ENCODE measurements at places on chromosomes 2 and 18.

- no peak for DNase-seq
Observed at GRCh38 chr2:239789711-239790110, 235.4 kb downstream of the NDUFA10 start.

DNA sequence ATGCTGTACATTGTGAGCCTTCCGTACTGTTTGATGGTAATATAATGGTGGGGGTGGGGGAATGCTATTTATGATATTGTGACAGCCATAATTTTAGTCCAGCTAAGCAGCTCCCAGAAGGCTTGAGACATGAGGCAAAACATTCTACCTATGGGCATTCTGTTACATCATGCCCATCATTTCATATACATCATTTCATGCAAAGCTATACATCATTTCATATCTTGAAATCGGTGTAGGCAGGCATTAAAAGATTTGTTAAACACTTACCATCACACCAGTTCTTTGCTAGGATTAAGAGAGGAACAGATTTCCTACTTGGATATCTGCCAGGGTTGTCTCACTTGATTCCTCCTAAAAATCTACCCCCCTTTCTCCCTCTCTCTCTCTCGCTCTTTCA lies 84.5 kb downstream of the COL5A2 start:
- DNase-seq = no peak

DNA sequence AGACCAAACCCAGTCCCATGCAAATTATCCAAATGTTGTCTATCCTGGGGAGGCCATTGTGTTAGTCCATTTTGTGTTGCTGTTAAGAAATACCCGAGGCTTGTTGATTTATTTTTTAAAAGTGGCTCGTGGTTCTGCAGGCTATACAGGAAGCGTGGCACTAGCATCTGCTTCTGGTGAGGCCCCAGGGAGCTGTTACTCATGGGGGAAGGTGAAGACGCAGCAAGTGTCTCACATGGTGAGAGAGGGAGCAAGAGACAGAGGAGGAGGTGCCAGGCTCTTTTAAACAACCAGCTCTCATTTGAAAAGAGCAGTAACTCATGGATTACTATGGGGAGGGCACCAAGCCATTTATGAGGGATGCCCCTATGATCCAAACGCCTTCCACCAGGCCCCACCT lies 80.3 kb upstream of the ARL4C start:
- DNase-seq = no peak

GRCh38 chr2:26785431-26786206 lies at the start of gene CENPA:
CENPA (plus strand) TSS chr2:26786056; CDS start chr2:26786197, 141 bp downstream.
- peak; percentile 98 for DNase-seq

GRCh38 chr18:35564795-35565453 lies 16.6 kb upstream of the GALNT1 start:
- no peak for DNase-seq

DNA sequence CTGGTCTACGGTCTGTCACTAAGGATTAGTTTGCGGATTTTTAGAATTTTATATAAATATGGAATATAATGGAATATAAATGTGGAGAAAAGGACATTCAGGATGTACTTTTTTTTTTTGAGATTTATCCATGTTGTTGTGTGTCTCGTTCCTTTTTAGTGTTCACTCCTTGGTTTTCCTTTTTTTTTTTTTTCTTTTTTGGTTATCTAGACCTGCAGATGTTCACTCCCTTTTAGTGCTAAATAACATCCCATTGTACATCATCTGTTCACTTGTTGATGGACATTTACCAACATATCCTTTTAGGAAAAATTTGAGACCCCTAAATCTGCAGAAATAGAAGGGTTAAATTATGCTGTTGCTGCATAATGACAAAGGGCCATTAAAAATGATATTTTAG lies 25.5 kb upstream of the RPL37A start:
- no peak for DNase-seq

DNA sequence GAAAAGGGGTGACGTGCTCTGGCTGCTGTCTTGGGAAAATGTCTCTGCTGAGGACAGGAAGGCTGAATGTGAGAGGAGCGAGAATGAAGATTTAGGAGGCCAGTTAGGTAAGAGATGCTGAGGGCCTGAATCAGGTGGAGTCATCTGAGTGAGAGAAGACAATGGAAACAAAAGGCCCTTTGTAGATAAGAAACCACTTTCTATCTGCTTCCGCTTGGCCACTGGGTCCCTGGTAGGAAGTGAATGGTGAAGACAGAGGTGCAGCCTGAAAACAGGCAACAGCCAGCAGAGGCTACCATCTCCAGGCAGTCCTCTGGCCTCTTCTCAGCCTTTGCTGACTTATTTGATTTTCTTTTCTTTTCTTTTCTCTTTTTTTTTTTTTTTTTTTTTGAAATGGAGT lies 374.0 kb upstream of the SLC14A2 start:
- DNase-seq = no peak

DNA sequence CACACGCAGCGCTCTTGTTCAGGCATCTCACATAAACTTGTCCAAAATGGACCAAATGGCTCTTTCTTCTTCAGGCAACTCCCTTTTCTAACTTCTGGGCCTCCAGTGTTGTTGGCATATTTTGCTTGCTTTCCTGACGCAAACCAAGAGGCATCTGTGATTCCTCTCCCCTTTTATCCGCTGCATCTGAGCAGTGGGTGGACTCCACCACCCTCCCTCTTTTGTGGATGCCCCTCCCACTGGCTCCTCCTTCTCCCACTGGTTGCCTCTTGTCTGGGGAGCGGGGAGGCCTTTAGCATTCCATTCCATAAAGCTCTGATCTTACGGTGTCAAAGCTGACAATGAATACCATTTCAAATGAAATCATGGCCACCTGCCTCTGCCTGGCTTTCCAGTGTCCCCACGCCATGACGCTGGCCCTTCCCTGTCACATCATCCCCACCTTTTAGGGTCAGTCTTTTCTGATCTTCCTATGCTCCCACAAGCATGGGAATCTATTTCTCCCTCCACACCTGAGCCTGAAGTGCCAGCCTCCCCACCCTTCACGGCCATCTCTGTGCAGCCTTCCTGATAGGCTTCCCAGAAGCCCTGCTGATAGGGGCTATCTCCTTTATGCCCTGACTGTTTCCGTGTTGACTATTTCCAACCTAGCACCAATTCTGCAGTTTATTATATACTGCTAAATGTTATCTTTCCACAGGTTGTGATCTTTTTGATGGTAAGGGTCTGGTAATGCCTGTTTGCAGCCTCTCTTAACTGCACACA lies 51.5 kb downstream of the RPL37A start:
- DNase-seq = no peak

GRCh38 chr18:3340015-3340681 lies 78.2 kb downstream of the MYL12B start:
- DNase-seq = no peak

- no peak for DNase-seq
Observed at GRCh38 chr2:3613524-3613905, 18.6 kb downstream of the COLEC11 start.

DNA sequence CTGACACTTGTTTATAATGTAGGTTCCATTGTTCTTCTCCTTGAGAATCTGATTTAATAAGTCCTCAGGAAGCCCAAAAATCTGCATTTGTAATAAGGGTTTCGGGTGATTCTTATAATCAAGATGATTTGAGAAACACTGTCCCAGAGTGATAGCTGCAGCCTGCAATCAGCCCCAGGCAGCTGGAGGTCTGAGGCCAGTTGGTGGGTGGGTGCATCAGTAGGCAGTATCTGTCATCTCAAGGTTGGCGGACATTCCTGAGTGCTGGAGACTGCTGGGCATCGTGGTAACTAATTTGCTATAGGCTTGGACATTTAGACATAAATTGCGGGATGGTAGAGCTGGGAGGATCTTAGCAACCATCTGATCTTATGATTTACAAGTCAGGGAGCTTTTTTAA lies 2.7 kb upstream of the IL18RAP start:
- no peak for DNase-seq

- DNase-seq = no peak
Observed at GRCh38 chr2:221085936-221086335, 486.2 kb downstream of the EPHA4 start.

DNA sequence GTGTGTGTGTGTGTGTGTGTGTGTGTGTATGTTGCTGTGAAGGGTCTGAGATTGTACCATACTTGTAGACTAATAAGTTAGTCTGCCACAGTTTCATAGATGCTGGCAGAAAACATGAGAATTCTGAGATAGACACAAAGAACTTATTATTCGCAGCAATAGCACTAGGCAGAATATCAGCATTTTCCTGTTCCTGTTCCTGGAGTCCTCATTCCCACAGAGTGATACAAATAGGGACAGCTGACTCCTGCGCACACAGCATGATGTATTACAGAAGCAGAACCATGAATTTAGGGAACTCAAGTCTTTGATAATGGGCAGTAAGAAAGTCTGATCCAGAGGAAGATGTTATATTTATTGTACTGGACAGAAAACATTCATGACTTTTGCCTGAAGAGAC lies 1466.3 kb downstream of the DPP10 start:
- DNase-seq = no peak

- no peak for DNase-seq
Observed at GRCh38 chr2:39875182-39875913, 96.3 kb upstream of the THUMPD2 start.

GRCh38 chr2:118535171-118535817 lies 312.2 kb downstream of the EN1 start:
- peak; percentile 33 for DNase-seq

- no peak for DNase-seq
Observed at GRCh38 chr18:3092727-3093126, 79.8 kb upstream of the LPIN2 start.

GRCh38 chr2:48198371-48198770 lies 292.1 kb upstream of the FBXO11 start:
- no peak for DNase-seq

DNA sequence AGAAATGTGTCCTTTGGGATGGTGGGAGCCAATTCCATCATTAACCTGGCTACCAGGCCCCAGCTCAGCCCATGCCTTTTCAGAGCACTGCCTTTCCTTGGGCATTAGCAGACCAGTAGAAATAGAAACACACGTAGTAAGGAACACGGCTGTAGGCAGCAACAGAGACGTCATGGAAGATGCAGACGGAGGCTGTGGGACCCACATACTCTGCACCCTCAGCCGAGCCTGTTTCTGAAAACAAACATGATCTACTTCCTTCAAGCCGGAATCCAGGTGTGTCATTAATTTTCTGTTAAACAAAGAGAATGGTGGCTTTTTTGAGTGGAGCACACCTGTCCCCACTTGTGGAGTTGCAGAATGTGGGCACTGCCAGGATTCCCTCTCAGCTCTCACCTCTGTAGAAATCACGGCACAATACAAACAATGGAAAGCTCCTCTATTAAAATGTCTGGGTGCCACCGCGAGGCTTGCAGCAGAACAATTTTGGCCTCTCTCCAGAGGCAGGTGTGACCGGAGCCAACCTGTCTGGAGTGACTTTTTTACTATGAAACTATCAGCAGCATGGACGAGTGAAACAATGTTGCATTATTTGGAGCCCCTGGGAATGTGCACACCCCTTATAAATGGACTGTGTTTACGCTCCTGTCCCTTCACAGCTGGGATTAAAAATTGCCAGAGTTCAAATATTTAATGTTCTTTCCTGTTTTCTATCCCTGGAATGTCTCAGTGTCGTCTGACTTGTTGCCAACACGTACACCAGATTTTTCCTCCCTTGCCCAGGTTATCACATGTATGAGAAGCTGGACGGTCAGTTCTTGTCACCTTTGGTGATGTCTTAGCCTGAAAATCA lies 31.7 kb downstream of the SPP2 start:
- no peak for DNase-seq

- no peak for DNase-seq
Observed at GRCh38 chr2:240502059-240502429, 55.7 kb downstream of the ANKMY1 start.

GRCh38 chr2:95509408-95509807 lies 24.9 kb upstream of the TRIM43B start:
- no peak for DNase-seq

DNA sequence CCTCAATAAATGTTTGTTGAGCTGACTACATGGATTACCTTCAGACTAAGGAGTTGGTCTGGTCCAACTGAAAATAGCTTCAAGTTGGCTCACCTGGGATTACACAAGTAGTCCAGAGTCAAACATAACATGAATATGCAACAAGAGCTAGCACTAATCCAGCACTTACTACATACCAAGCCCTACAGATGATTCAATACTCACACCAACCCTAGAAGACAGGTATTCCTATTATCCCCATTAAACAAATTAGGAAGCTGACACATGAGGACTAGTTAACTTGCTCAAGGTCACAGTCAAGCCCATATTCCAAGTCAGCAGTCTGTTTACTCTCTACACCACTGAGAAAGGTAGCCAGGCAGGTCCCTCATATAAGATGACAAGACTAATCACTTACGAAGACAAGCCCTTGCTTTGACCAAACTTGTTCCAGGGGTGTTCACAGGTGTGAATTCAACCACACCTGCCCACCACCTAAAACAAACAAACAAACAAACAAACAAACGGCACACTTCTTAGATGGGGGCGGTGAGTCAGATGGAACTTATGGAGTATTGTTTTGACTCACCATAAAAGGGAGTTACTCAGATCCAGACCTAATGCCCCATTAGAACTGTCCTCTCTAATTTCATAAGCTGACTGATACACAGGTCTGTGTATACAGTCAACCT lies 29.1 kb downstream of the TMEM131 start:
- DNase-seq = no peak

- DNase-seq = no peak
Observed at GRCh38 chr2:236826606-236827156, 257.1 kb downstream of the ACKR3 start.

GRCh38 chr2:137156221-137156844 lies 391.0 kb downstream of the THSD7B start:
- DNase-seq = no peak

DNA sequence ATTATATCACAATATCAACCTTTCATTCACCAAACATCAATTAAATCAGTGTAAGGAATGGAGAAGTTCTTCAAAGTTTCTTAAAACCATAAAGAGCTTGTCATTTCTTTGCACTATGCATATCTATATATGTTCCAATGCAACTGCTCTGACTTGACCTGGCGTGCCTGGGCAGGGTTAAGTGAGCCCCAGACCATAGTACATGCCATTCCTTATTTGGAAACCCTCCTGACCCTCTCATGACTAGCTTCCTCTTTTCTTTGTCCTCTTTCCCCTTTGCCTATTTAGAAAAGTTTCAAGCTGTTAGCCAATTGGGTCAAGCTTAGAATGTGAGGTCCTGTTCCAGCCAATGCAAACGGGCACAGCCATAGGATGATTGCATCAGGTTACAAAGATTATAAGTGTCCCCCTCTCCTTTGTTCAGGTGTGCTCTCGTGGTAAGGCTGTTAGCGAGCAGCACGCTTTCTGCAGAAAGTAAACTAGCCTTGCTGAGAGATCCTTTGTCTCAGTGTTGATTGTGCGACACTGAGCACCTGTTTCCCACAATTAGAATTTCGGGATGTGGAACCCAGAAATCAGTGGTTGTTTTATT lies 78.2 kb upstream of the UXS1 start:
- no peak for DNase-seq

- DNase-seq = no peak
Observed at GRCh38 chr18:48441405-48441881, 32.3 kb upstream of the ZBTB7C start.

- DNase-seq = no peak
Observed at GRCh38 chr18:47484068-47484467, 232.6 kb upstream of the SKOR2 start.
